ENCODE measurements at places on chromosomes 2 and 18. TPM values are rescaled to one million over a fixed set of nuclear protein-coding genes. Genes with fewer than 3 reads are reported as not detected.
A peak's percentile ranks its signal among the peaks of the same experiment; 100 is the strongest.

Gene SCYGR4
- total RNA-seq, result not detected

Gene ACAA2
- total RNA-seq, result 97.4 TPM

Gene ZNF892
- total RNA-seq, result 16.5 TPM

Gene MLPH
- total RNA-seq, result 118 TPM

Gene BMPR2
- 20.6 TPM for total RNA-seq

Gene IFT172
- total RNA-seq, result 38.8 TPM

GRCh38 chr2:149400997-149401396 is 70.6 kb downstream of the LYPD6 start:
- DNase-seq, result no peak

DNA sequence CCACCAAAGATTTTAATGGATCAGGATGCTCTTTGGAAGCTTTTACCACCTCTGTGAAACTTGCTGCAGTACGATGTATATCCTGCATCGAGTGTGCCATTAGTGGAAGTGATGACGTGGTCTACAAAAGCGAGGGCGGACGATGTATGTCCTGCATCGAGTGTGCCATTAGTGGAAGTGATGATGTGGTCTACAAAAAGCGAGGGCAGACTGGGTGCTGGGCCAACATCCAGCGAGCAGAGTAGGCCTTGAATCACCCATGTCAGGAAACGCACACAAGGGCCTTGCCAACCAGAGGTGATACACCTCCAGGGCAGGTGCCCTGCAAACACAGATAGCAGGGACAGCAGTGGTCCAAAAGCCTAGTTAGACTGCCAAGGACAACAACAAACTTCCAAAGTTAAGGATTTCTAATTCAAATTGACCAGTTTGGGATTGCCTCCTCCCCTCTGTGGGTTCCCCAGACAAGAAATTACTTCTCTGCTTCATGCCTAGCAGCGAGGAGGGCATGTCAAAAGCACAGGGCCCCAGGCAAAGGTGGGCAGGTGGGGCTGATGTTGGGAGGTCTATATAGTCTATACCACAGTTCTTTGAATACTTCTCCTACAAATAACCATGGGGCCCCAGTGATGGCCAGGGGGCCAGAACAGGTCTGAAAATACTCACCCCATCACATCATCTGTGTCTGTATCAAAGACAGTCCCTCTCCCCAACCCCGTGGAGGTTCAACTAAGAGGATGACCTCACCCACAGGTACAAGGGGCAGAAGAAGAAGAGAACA is 70.2 kb downstream of the ADD2 start:
- no peak for DNase-seq

- no peak for DNase-seq
Measured at GRCh38 chr2:118970396-118971135, 28.6 kb downstream of the MARCO start.

DNA sequence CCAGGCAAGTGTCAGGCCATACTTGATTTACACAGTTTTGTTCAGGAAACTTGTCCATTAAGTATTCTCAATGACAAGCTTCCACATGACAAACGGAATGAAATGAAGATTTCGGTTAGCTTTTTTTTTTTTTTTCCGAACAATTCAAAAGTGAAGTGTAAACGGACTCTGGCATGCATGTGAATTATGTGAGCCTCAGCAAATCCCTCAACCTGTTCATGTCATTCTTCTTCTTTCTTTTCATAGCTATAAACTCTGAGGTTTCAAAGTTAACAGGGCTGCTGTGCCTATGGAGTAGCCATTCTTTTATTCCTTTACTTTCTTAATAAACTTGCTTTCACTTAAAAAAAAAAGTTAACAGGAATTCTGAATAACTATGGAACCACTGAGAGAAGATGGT is 110.3 kb downstream of the NOL10 start:
- DNase-seq, result no peak

- no peak for DNase-seq
Measured at GRCh38 chr2:118279005-118279404, 190.7 kb downstream of the INSIG2 start.

DNA sequence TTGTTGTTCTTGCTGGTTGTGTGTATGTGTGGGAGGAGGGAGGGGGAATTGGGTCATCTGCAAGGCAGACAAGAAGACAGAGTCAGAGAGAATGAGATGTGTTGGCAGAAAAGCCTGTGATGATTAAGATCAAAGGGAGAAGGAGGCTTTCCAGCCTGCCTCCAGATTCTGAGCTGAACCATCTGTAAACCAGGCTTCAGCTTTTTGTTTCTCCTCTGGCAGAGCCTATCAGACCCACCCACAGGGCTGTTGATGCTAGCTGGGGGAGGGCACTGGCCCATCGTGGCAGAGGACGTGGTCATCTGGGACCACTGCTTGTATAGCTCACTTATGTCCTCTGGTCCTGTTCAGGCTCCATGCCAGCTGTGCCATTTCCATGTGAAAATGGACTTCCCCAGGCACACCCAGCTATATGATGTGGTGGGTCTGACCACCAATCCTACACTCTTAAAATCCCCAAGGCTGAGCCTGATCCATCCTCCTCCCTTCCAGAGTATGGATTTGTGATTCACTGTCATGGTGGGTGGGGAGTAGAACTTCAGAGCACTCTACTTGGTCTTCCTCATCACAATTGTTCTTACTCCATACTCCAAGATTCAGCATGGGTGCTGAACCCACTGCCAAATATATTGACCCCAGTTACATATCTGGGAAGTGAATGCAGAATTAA is 27.8 kb upstream of the COL6A3 start:
- DNase-seq, result no peak

DNA sequence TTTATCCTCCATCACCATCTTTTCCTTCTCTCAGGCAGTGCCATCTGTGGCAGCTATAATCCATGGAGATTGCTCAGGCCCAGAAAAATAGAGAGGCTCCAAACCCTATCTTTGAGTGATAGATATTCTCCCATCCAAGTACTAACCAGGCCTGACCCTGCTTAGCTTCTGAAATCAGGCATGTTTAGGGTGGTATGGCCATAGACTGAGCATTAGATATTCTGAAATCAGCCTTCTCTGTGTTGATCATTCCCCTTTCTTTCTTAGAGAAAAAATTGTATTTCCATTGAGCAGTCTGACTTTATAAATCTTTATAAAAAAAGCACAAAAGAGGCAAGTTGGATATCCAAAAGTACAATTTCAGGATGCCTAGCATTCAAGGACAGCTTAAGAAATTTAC is 131.5 kb upstream of the ACVR2A start:
- no peak for DNase-seq

- no peak for DNase-seq
Measured at GRCh38 chr2:212536817-212537725, 1.5 kb downstream of the ERBB4 start.

- DNase-seq, result no peak
Measured at GRCh38 chr2:179332903-179333302, 68.3 kb upstream of the SESTD1 start.

- no peak for DNase-seq
Measured at GRCh38 chr2:24262421-24262970, 87.6 kb downstream of the FAM228A start.

DNA sequence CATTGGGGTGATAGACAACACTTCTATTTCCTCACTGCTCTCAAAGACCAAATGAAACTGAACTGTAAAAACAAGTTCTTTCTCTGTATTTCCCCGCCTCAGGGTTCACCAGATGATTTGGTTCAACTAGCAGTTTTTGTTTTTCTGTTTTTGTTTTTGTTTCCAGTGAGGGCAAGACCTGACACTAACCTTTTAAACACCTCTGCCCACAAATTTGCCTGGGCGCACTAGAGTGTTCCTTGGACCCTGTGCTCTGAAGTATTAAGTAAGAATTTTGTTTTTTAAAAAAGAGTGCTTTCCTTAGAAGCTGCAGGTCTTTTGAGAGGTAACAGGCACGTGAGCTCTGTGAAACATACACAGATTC is 92.9 kb downstream of the DYSF start:
- no peak for DNase-seq

DNA sequence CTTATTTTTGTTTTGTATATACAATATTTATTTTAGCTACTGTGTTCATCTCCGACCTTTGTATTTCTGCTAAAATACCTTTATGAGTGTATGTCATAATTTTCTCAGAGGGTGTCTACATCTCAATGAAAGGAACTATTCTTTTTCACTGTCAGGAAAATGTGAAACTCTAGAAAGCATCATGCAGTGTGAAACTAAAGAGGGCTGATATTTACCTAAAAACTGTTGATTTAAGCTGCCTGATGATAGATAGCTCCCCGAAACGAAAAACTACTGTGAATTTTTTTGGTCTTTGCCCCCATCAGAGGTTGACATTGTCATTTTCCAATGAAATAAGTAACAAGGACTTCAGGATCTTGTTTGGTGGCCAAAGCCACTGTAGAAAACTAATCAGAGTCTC is 38.8 kb downstream of the TMEM178A start:
- no peak for DNase-seq

DNA sequence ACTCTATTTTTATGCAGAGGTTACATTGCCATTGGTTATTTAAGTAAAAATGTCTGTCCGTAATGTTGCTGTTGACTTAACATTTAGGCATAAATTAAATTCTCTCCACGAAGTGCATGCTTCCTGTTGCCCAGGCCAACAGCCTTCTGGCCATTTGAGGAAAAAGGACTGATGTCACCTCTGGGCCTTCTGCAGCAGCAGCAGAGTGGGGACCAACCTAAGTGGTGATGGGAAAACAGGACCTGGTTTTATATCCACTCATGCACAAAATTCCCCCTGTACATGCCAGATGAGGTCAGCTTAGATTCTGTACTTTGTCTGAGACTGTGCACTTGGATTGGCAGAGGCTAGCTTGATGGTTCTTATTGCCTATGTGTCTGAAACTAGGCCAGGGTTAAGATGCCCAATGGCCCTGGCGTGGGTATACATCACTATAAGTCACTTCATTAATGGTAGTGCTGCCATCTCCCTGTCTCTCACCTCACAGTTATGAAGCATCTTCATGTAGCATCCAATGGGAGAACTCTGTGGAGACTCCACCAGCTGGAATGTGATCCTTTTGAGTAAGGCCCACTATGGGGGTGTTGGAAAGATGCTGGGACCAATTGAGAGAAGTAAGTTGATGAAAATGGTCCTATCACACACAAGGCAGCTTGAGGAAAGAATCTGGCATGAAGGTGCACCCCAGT is 4.4 kb downstream of the ARHGAP25 start:
- DNase-seq, result no peak

DNA sequence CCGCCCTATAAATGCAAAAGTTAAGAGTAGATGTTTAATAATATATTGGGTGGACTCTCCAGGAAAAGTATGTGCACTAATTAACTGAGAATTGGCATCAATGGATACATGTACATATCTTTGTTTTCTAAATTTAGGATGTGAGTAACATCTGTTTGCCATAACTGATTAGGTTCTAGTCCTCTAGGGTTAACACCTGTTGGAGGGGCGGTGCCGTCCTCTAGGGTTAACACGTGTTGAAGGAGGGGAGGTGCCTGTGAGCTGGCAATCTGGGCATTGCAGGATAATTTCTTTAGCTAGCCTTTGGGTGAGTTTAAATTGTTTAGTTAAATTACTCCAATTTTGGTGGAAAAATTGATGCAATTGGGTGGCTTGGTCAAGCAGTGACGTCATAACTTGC is 30.9 kb downstream of the HTR2B start:
- peak; percentile 57 for DNase-seq

DNA sequence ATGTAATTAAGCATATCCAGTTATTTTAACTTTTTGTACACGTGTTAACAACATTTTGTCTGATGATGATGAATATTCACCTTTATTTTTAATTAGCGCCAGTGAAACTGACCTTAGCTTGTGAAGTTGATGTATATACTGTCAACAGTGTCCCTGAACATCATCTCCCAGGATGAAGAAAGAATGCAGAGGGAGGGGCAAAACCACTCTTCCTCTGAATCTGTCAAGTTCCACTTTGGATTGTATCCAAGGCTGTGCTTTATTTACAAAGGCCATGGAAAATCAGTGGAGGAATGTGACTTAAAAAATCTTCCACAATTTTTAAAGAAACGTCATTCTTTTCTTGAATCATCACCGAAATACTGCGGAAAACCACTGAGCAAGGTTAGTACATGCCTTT is 4.5 kb upstream of the RMDN2 start:
- DNase-seq, result no peak

GRCh38 chr2:96730212-96730611 is 9.7 kb downstream of the LMAN2L start:
- no peak for DNase-seq

GRCh38 chr2:71559080-71559827 is 105.9 kb downstream of the DYSF start:
- no peak for DNase-seq

GRCh38 chr2:126862730-126863129 is 36.0 kb upstream of the TEX51 start:
- no peak for DNase-seq

DNA sequence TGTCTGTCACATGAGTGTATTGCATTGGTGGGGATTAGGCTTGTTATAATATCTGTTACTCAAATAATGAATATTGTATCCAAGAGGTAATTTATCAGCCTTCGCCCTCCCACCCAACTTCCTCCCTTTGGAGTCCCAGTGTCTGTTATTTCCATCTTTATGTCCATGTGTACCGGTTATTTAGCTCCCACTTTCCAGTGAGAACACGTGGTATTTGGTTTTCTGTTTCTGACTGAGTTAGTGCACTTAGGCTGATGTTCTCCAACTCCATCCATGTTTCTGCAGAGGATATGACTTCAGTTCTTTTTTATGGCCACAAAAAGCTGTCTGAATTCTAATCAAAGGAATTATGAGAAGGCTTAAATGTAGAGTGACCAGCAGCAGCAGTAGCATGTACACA is 104.0 kb upstream of the ARHGAP28 start:
- no peak for DNase-seq

GRCh38 chr2:150426724-150427123 is 60.7 kb downstream of the RND3 start:
- no peak for DNase-seq

- DNase-seq, result no peak
Measured at GRCh38 chr2:227453810-227454209, 18.1 kb upstream of the AGFG1 start.

DNA sequence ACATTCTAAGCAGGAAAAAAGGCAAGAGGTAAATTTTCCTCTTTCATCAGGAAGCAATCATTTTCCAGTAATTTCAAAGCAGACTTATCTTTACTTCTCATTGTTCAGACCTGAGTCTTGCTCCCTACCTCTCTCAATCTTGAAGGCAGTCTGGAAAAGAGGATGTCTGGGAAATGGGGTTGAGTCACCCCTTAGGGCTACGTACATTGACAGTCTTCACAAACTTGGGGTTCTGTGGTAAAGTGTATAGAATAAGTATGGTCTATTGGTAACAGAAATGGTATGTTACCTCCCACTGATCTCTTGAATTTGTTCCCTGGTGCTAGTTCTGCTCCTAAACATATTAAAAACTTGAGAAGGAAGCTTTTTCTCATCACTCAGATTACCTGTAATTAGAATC is 361.3 kb downstream of the SS18 start:
- no peak for DNase-seq
